ENCODE measurements at places on chromosomes 7 and 10.

DNA sequence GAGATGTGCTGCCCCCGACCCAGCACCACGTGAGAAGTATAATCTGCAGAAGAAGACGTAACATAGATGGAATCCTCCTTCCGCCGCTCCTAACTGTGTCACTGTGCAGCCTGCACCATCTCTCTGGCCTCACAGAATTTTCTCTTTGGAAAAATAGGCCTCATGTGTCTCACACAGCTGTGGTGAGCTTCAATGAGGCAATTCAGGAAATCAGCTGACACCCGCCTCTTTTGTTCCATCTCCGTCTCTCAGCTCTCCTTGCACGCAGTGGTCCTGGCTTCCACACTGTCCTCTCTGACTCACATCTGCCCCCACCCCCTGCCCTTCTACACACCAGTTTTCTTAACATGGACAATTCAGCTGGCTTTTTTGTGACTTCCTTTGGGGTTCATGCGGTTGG lies 7.2 kb downstream of the C10orf90 start:
- no peak for DNase-seq

DNA sequence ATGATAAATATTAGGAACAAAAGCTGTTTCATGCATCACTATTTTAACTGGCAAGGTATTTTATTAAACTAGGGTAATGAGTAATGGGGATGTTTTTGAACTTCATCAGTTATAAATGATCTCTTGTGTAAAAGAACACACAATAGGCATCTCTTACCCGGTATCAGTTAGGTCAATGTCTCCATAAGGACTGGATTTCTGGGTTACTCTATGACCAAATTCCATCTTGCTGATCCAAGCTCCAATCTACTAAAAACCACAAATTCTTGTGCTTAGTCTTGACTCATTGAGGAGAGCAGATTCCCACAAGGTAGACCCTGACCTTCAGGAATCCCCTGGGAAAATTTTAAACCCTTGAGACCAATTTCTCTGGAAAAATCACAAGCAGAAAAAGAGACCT lies 1167.7 kb downstream of the XPNPEP1 start:
- DNase-seq, result no peak

GRCh38 chr10:4522296-4523000 lies 303.6 kb upstream of the AKR1E2 start:
- DNase-seq, result no peak

GRCh38 chr7:43113622-43114457 lies 1.4 kb downstream of the HECW1 start:
- no peak for DNase-seq

GRCh38 chr10:63466144-63466935 lies 563 bp upstream of the JMJD1C start:
- peak; percentile 17 for DNase-seq

GRCh38 chr10:42975005-42975493 lies 101.8 kb upstream of the RET start:
- no peak for DNase-seq

GRCh38 chr7:99990460-99990852 lies 14.6 kb upstream of the AZGP1 start:
- DNase-seq, result no peak

- DNase-seq, result no peak
Measured at GRCh38 chr7:7434329-7434728, 101.3 kb downstream of the COL28A1 start.

DNA sequence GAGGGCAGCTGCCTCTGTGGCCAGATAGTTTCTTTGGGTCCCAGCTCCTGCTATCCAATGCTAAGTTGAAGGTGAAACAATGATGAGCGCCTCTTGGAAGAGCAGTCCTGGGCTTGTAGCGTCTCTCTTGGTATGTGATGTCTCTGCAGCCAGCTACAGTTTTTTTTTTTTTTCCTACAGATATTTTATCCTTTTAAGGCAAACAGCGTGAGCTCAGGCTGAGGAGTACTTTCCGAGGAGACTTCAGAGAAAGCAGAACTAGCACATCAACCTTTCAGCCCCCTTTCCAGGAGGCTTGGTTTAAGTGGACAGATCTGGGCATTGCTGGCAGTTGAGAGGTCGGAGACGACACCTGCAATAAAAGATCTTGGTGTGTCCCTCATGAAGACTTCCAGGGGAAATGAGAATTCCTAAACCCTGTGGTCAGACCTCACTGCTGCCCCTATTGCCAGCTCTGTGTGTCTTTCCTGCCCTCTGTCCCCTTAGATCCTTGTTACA lies 9.1 kb downstream of the PRKG1 start:
- DNase-seq, result no peak

DNA sequence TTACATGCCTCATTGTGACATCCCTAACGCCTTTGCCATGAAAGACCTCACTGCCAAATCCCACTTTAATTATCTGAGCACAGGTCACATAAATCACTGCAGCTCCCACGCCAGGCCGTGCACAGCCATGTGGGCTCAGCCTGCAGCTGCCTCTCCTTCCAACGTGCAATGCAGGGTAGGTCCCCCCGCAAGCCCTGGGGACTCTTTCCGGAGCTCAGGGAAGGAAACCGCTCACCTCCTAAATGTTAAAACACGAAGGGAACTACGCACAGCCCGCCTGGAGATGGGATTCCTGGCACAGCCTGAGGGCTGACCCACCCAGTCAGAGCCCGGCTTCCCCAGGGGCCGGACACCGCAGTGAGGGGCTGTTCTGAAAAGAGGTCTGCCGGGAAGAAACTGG lies 128.0 kb downstream of the MAD1L1 start:
- no peak for DNase-seq

DNA sequence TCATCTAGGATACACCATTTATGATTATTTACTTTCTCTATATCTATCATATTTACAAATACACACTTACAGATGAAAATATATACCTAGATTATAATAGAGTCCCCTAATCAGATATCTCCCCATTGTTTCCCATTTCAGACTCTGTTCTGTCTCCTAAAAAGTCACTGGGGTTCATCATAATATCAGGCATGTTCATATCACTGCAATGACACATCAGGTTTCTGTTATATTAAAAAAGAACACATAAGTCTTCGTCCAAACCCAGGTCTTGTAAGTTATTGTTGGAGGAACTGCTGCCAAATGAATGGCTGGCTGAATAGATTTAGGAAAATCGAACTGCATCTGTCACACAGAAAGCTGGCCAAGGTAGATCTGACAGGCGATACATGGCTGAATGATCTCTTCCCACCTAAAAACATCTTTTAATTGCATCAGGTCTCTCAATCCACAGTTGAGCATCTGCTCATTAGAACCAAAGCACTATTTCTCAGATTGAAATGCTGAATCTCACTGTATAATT lies 178.7 kb downstream of the CACNA2D1 start:
- DNase-seq, result no peak

DNA sequence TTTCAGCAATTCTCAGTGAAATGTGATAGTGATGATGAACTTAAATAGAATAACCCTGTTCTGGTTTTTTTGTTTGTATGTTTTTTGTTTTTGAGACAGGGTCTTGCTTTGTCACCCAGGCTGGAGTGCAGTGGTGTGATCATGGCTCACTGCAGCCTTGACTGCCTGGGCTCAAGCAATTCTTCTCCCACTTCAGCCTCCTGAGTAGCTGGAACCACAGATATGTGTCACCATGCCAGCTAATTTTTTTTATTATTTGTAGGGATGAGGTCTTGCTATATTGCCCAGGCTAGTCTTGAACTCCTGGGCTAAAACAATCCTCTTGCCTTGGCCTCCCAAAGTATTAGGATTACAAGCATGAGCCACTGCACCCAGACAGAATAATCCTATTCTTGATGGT lies 14.3 kb upstream of the COL17A1 start:
- no peak for DNase-seq

DNA sequence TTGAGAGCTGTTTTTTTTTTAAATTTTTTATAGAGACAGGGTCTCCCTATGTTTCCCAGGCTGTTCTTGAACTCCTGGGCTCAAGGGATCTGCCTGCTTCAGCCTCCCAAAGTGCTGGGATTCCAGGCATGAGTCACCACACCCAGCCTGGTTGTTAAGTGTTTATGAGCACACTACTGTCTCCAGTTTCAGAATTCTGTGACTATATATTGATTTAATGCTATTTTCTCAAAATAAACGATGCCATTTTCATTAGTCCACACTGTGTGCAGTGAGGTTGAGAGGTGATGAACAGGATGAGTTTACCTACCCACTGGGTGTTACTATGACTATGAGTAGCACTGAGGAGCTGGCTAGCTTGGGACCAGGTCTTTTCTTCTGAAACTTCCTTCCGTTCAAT lies 110.9 kb upstream of the FAM180A start:
- DNase-seq, result no peak

GRCh38 chr7:28961972-28962371 lies 3.8 kb upstream of the TRIL start:
- no peak for DNase-seq

DNA sequence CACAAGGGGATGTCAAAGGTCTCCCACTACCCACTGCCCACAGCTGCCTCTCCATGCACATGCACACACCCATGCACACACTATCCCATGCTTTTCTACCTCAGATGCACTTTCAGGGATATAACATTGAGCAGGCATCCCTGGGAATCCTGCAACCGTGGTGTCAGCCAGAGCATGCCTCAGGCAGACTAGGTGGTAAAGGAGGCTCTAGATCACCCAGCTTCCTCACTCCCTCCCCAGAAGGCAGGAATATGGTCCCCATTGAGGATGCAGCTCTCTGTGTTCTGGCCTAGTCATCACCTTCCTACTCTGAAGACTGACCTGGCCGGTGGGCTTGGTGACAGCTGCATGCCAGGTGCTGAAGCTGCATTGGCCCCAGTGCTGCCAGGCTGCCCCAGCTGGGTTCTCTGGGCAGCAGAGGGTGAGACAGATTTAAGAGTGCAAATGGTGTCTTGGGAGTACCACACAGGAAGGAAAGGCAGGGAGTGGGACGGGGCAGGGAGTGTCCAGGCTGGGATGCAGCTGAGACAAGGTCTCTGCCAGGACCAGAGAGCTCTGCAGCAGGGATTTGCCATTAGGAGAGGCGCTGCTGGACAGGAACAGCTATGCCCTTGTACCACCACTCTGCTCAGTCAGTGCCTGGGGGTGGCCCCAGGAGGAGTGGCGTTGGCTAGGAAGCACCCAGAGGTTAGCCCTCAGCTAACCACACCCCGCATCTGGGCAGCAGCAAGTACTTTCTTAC lies 53.4 kb upstream of the GDF10 start:
- no peak for DNase-seq

- DNase-seq, result no peak
Measured at GRCh38 chr10:128854963-128855362, 612.1 kb upstream of the MGMT start.

DNA sequence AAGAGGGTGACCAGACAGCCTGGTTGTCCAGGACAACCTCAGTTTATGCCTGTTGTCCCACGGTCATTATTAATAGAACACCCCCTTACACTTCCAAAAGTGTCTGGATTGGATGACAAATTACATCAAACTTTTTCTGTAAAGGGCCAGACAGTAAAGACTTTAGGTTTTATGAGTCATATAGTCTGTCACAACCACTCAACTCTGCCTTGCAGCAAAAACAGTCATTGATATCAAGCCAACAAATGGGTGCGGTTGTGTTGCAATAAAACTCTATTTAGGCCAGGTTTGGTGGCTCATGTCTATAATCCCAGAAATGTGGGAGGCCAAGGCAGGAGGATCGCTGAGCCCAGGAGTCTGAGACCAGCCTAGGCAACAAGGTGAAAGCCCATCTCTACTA lies 66.7 kb upstream of the ATP6V0A4 start:
- no peak for DNase-seq

GRCh38 chr10:8026349-8027259 lies 27.9 kb upstream of the GATA3 start:
- DNase-seq, result no peak

DNA sequence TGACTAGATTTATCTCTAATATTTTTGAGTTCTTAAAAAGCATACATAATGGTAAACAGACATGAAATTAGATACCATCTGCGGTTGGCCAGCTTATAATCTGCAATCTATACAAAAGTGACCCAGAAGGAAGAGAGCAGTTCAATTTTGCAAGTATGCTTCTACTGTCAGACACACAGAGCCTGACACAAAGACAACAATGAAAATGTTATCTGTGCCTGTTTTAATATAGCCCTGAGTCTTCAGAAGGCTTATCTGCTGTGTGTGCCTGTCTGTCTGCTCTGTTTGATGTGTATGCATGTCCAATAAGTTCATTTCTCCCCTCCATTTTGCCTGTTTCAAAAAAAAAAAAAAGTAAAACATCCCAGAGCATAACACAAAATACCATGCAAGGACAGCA lies 73.3 kb upstream of the FHIP2A start:
- no peak for DNase-seq

DNA sequence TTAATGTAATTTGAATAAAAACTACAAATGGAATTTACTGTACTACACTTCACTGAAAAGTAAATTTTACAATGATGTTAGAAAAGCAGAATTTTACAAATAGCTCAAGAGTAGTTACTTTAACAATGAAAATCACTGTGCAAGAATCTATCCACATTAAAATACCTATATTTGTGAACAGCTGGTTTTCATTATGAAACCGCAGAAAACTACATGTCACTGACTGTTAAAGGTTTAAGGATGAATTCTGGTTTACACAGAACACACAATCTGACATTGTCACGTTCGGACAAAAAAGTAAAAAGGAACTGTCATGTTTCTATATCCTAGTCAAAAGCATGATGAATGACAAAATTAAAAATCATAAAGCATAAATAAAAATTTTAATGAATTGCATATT lies 415.3 kb upstream of the PRKCQ start:
- no peak for DNase-seq

GRCh38 chr7:64686493-64687184 lies 20.7 kb downstream of the ZNF107 start:
- DNase-seq, result no peak

GRCh38 chr7:134527979-134528371 lies 608 bp downstream of the AKR1B10 start:
- DNase-seq, result no peak

GRCh38 chr10:51397695-51398094 lies 301.7 kb downstream of the CSTF2T start:
- no peak for DNase-seq

DNA sequence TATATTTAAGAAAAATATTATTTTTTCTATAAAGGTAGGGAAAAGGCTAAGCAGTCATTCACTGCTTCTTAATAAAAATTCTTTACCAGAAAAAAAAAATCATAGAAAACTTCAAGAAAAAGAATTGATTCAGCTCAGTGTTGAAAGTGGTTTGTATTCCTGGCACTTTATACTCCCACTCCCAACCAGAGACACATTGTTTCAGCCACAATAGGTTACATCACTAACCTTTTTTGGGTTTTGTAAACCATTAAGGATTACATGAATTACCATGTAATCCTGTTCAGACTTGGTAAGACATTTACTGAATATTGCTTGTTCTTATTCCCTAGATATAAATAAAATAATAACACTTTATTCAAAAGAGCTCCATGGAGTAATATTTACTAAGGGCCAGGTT lies 46.6 kb downstream of the MINPP1 start:
- DNase-seq, result no peak

- DNase-seq, result no peak
Measured at GRCh38 chr10:119503821-119504220, 38.7 kb downstream of the RGS10 start.

- DNase-seq, result no peak
Measured at GRCh38 chr10:124007773-124008145, 85.6 kb downstream of the CHST15 start.

All from stimulated activated CD4-positive, alpha-beta T cell treated with anti-CD3 and anti-CD28 coated beads, Interleukin-1b, Interleukin-23, amount 100 ng/mL, for 24 hours (primary cell).